ENCODE measurements at places on chromosomes 6 and 20. TPM values are rescaled to one million over a fixed set of nuclear protein-coding genes. Genes with fewer than 3 reads are reported as not detected.

GRCh38 chr6:30839671-30840070, 44.6 kb upstream of the DDR1 start:
- no peak for DNase-seq
- H3K27me3 ChIP-seq: peaks cover 6% of the 10 kb centered on the region
- no peaks in the 10 kb centered on the region for H3K36me3 ChIP-seq
- no peak overlapping the region for H3K4me3 ChIP-seq
- no peak overlapping the region for H3K27ac ChIP-seq

- peak; percentile 84 for DNase-seq
- H3K27me3 ChIP-seq: no peaks in the 10 kb centered on the region
- H3K36me3 ChIP-seq: no peaks in the 10 kb centered on the region
- no peak overlapping the region for H3K4me3 ChIP-seq
- peaks cover 26% of the 10 kb centered on the region for H3K4me1 ChIP-seq
- H3K27ac ChIP-seq: peak overlapping the region; percentile 24
Observed at GRCh38 chr20:36975099-36975818, 23.8 kb upstream of the SAMHD1 start.

- no peaks in the 10 kb centered on the region for H3K36me3 ChIP-seq
- H3K4me3 ChIP-seq: no peak overlapping the region
- peaks cover 21% of the 10 kb centered on the region for H3K4me1 ChIP-seq
- DNase-seq: no peak
- H3K27me3 ChIP-seq: no peaks in the 10 kb centered on the region
Observed at GRCh38 chr20:32356622-32357374, 1.3 kb upstream of the ASXL1 start.

GRCh38 chr6:46090115-46091079, 39.4 kb upstream of the ENPP4 start:
- no peaks in the 10 kb centered on the region for H3K36me3 ChIP-seq
- H3K27ac ChIP-seq: no peak overlapping the region
- peaks cover 2% of the 10 kb centered on the region for H3K4me1 ChIP-seq
- DNase-seq: peak; percentile 33
- peaks cover 2% of the 10 kb centered on the region for H3K27me3 ChIP-seq

DNA sequence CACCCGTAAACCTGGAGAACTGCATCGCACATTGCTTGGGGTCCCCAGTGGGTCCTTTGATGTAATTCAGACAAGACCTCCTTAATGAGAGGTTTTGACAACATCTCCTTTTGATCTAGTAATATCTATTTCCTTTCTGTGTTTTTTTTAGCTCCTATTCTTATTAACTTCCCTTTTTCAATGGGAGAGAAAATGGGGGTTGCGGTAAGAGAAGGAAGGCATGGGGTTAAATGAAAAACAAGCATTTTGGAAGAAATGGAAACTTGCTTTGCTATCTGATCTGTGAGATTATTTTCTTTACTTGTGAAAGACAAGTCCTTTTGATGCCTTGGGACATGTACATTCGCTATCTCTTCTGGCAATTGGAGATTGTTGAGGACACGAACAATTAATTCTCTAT, 418.6 kb upstream of the MAN1A1 start:
- H3K27ac ChIP-seq: no peak overlapping the region
- H3K27me3 ChIP-seq: no peaks in the 10 kb centered on the region
- no peak overlapping the region for H3K4me3 ChIP-seq
- H3K4me1 ChIP-seq: no peaks in the 10 kb centered on the region
- H3K36me3 ChIP-seq: no peaks in the 10 kb centered on the region

- no peaks in the 10 kb centered on the region for H3K27me3 ChIP-seq
- no peaks in the 10 kb centered on the region for H3K4me1 ChIP-seq
- no peak overlapping the region for H3K4me3 ChIP-seq
- DNase-seq: no peak
- no peak overlapping the region for H3K27ac ChIP-seq
Observed at GRCh38 chr6:74137911-74138310, 441.9 kb downstream of the CD109 start.

GRCh38 chr6:117263353-117263927, 1.9 kb upstream of the VGLL2 start:
- no peak for DNase-seq
- peaks cover 65% of the 10 kb centered on the region for H3K27me3 ChIP-seq
- H3K27ac ChIP-seq: no peak overlapping the region
- H3K4me3 ChIP-seq: no peak overlapping the region
- H3K4me1 ChIP-seq: peaks cover 16% of the 10 kb centered on the region

- DNase-seq: no peak
- H3K27me3 ChIP-seq: no peaks in the 10 kb centered on the region
- H3K4me1 ChIP-seq: peaks cover 13% of the 10 kb centered on the region
- H3K27ac ChIP-seq: no peak overlapping the region
- no peak overlapping the region for H3K4me3 ChIP-seq
Observed at GRCh38 chr6:41047745-41048732, 5.0 kb upstream of the APOBEC2 start.

DNA sequence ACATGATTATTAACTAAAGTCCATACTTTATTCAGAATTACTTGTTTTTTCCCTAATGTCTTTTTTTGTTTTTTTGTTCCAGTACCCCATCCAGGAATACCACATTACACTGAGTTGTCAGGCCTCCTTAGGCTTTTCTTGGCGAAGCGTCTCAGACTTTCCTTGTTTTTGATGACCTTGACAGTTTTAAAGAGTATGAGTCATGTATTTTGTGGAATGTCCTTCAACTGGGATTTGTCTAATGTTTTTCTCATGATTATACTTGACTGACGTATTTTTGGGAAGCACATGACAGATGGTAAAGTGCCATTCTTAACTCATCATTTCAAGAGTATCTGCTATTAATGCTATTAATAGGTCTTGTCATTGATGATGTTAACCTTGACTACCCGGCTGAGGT, 23.6 kb downstream of the ENPP1 start:
- no peak overlapping the region for H3K27ac ChIP-seq
- no peaks in the 10 kb centered on the region for H3K36me3 ChIP-seq
- H3K4me3 ChIP-seq: no peak overlapping the region
- DNase-seq: no peak

- no peaks in the 10 kb centered on the region for H3K27me3 ChIP-seq
- H3K36me3 ChIP-seq: no peaks in the 10 kb centered on the region
- no peak for DNase-seq
- H3K4me3 ChIP-seq: no peak overlapping the region
Observed at GRCh38 chr20:59664421-59664941, 60.1 kb downstream of the PHACTR3 start.

DNA sequence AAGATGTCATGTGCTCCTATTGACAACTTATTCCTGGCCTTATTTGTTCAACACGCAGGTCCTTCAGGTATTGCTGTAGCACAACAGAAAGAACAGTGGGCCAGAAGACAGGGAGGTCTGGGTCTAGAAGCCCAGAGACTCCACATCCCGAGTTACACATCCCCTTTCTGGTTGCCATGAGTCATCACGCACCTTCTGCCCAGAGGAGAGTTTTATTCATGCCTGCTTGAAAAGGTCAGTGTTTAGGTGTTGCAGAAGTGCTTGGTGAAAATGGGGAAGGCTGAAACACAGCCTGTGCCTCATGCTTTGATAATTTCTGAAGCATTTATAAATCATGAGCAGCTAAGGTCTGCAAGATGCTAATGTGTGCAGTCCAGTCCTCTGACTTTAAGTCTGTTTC, 256.4 kb downstream of the GMPR start:
- H3K27ac ChIP-seq: no peak overlapping the region
- H3K4me1 ChIP-seq: no peaks in the 10 kb centered on the region
- no peak overlapping the region for H3K4me3 ChIP-seq
- DNase-seq: no peak
- no peaks in the 10 kb centered on the region for H3K27me3 ChIP-seq

- H3K27me3 ChIP-seq: no peaks in the 10 kb centered on the region
- no peak overlapping the region for H3K27ac ChIP-seq
Observed at GRCh38 chr6:168979254-168979653, 274.4 kb downstream of the THBS2 start.

GRCh38 chr20:3071610-3072529, at the start of gene OXT:
OXT (plus strand) TSS chr20:3071620; CDS start chr20:3071656, 36 bp downstream.
- peaks cover 16% of the 10 kb centered on the region for H3K4me1 ChIP-seq
- H3K27ac ChIP-seq: no peak within 1 kb of the TSS
- H3K4me3 ChIP-seq: peak within 1 kb of the TSS; percentile 31
- H3K36me3 ChIP-seq: no peaks in the 10 kb centered on the region
- H3K27me3 ChIP-seq: peaks cover 8% of the 10 kb centered on the region
- peak; percentile 43 for DNase-seq

GRCh38 chr6:133959667-133960368, 6.8 kb downstream of the TBPL1 start:
- peaks cover 17% of the 10 kb centered on the region for H3K4me1 ChIP-seq
- no peak overlapping the region for H3K27ac ChIP-seq
- H3K4me3 ChIP-seq: no peak overlapping the region
- no peaks in the 10 kb centered on the region for H3K36me3 ChIP-seq

GRCh38 chr20:1657556-1658334, at the start of gene SIRPG:
SIRPG (minus strand) TSS chr20:1657779; CDS start chr20:1657714, 65 bp downstream.
- H3K27me3 ChIP-seq: no peaks in the 10 kb centered on the region
- peak; percentile 62 for DNase-seq
- peaks cover 47% of the 10 kb centered on the region for H3K4me1 ChIP-seq
- no peaks in the 10 kb centered on the region for H3K36me3 ChIP-seq

- H3K27me3 ChIP-seq: no peaks in the 10 kb centered on the region
- DNase-seq: no peak
- H3K4me1 ChIP-seq: no peaks in the 10 kb centered on the region
- no peak overlapping the region for H3K4me3 ChIP-seq
- no peak overlapping the region for H3K27ac ChIP-seq
Observed at GRCh38 chr6:7296602-7297001, 16.4 kb downstream of the SSR1 start.

- H3K4me1 ChIP-seq: peaks cover 14% of the 10 kb centered on the region
- H3K36me3 ChIP-seq: no peaks in the 10 kb centered on the region
- H3K4me3 ChIP-seq: no peak overlapping the region
Observed at GRCh38 chr6:10420546-10421157, 5.8 kb upstream of the TFAP2A start.

GRCh38 chr6:7910298-7910653, 312 bp downstream of the TXNDC5 start:
- H3K4me3 ChIP-seq: peak overlapping the region; percentile 45
- no peak for DNase-seq
- peaks cover 13% of the 10 kb centered on the region for H3K4me1 ChIP-seq

GRCh38 chr6:128731249-128732165, 151.4 kb upstream of the LAMA2 start:
- peak; percentile 49 for DNase-seq
- H3K4me3 ChIP-seq: no peak overlapping the region
- no peaks in the 10 kb centered on the region for H3K36me3 ChIP-seq

GRCh38 chr6:46113370-46113769, 16.4 kb upstream of the ENPP4 start:
- no peak for DNase-seq
- no peak overlapping the region for H3K4me3 ChIP-seq
- H3K36me3 ChIP-seq: no peaks in the 10 kb centered on the region

GRCh38 chr6:167643223-167643622, 183.5 kb upstream of the AFDN start:
- H3K27me3 ChIP-seq: no peaks in the 10 kb centered on the region
- H3K36me3 ChIP-seq: no peaks in the 10 kb centered on the region
- no peak for DNase-seq

DNA sequence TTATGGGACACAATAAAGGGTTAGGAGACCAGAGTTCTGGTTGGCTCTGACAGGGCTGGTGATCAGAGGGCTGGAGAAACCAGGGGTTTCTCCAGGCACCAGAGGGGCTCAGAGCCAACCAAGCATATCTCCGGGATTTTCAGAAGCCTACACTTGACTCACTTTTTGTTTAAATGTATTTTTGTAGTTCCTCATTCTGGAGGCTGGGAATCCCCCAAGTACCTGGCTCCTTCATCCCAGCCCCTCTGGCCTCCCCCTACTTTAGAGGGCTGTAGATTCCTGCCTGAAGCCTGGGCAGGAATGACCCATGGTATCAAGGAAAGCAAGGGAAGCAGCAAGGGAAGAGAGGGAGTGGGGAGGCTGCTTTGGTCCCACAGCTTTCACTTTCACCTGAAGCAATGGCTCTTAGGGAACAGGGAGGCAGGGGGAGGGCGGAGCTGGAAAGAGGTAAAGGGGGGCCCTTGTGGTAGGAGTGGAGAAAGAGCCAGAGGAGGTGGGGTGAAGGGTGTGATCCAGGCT, 973 bp downstream of the CD40 start:
- H3K27ac ChIP-seq: peak overlapping the region; percentile 90
- H3K36me3 ChIP-seq: peaks cover 3% of the 10 kb centered on the region

DNA sequence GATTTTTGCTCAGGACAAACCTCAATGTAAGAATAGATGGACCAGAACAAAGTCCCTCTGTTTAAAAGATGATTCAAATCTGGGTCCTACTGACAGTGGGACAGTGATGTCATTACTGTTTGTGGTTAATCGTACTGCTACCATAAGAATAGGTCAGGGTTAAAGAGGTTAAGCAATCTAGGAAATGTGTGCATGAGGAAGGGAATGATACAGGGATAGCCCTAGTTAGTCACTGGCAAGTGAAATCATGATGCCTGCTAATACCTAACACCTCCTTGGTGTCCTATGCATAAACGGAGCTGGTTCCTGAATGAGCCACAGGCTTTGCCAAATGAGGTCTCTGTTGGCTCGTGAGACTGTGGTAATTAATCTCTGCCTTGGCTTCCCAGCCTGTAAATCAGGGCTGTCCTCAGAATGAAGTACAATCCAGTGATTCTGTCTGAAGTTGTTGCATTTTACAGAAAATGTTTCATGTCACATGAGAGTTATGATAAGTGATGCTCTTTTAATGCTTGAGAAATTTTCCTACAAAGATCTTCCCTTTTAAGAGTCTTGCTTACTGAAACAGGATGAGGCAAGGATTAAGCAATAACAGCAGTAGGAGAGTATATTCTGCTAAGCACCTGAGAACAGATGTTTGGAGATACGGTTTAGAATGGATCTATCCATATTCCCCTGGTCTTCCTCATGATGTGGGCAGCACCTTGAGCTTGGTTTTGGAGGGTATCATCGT, 3.8 kb downstream of the MEP1A start:
- no peak overlapping the region for H3K4me3 ChIP-seq
- H3K27me3 ChIP-seq: no peaks in the 10 kb centered on the region
- H3K36me3 ChIP-seq: no peaks in the 10 kb centered on the region
- H3K4me1 ChIP-seq: no peaks in the 10 kb centered on the region

DNA sequence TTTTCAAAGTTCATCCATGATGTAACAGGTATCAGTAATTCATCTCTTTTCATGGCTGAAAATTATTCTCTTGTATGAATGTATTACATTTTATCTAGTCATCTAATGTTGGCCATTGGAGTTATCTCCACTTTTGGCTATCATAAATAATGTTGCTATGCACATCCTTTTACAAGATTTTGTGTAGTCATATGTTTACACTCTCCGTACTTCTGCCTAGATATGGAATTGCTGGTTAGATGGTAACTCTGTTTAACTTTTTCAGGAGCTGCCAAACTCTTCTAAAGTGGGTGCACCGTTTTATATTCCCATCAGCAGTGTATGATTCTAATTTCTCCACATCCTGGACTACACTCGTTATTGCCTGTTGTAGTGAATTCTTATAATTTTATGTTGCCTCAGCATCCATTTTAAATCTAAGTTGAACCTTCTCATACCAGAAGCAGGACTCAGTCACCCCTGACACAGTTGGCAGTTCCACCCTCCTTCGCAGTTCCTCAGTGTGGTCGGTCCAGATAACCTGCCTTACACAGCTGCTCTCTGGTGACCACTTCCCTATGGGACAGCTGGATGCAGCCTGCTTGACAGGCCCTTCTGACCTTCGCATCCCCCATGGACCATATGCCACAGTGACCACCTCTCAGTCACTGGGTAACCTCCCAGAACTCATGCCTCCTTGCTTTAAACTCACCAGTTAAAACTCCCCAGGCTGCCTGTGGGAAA, 33.9 kb downstream of the KIZ start:
- H3K36me3 ChIP-seq: peaks cover 19% of the 10 kb centered on the region
- DNase-seq: no peak
- H3K27me3 ChIP-seq: no peaks in the 10 kb centered on the region
- H3K27ac ChIP-seq: no peak overlapping the region

Gene RPS6KA2
- total RNA-seq: 4.5 TPM

Gene ZNF391
- 0.83 TPM for total RNA-seq

Measured in natural killer cell (primary cell).